ENCODE measurements at places on chromosomes 13 and 19.

GRCh38 chr19:31340042-31341025 is 8.9 kb downstream of the TSHZ3 start:
- DNase-seq: no peak

- no peak for DNase-seq
These were observed 7.9 kb upstream of the F10 start for GRCh38 chr13:113114511-113115362.

DNA sequence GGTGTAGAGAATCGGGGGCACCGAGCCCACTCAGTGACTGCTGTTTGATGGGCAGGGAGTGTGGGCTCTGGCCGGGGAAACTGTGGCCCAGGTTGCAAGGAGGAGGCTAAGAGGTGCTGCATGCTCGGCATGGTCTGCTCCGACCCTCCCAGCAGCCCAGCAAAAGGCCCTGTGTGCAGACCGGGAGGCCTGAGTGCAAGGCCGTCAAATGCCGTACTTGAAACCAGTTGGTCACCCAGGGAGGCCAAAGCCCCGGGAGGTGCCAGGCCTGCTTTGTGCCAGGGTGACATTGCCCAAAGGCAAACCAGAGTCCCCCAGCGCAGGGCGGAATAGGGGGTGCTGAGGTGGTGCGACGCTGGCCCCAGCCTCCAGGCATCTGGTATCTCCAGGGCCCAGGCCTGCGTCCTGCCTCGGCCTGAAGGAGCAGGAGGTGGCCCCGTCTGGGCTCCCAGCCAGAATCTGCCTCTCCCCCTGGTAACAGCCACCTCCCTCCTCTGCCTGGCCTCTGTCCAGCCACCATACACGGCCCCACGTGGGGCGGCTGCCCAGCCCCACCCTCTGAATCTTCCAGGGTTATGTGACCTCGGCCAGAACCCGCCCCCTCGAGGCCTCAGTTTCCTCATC is 4.0 kb downstream of the PIK3R2 start:
- DNase-seq: no peak

GRCh38 chr19:44808463-44809371 is at the start of gene BCAM:
Gene BCAM, plus strand, starts transcription at chr19:44809103. Its CDS starts 22 bp downstream, at chr19:44809125.
- DNase-seq: no peak

- no peak for DNase-seq
These were observed 30.4 kb downstream of the RB1 start for GRCh38 chr13:48333976-48334375.

DNA sequence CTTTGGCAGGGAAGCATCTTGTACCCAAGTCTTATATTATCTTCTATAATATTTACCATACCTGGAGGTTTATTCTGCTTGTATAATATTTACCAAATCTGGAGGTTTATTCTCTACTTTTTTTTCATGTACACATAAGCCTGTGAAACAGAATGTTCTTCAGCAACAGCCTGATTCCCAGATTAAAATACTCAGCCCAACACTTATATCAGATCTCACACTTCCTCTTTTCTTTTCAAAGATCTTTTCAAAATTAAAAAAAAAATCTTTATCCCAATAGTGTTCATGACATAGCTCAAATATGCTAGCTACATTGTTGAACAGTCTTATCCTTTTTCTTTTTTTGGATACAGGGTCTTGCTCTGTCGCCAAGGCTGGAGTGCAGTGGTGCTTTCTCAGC is 300.7 kb downstream of the LMO7 start:
- DNase-seq: no peak

- DNase-seq: no peak
These were observed 14.8 kb downstream of the AXL start for GRCh38 chr19:41233748-41234240.

DNA sequence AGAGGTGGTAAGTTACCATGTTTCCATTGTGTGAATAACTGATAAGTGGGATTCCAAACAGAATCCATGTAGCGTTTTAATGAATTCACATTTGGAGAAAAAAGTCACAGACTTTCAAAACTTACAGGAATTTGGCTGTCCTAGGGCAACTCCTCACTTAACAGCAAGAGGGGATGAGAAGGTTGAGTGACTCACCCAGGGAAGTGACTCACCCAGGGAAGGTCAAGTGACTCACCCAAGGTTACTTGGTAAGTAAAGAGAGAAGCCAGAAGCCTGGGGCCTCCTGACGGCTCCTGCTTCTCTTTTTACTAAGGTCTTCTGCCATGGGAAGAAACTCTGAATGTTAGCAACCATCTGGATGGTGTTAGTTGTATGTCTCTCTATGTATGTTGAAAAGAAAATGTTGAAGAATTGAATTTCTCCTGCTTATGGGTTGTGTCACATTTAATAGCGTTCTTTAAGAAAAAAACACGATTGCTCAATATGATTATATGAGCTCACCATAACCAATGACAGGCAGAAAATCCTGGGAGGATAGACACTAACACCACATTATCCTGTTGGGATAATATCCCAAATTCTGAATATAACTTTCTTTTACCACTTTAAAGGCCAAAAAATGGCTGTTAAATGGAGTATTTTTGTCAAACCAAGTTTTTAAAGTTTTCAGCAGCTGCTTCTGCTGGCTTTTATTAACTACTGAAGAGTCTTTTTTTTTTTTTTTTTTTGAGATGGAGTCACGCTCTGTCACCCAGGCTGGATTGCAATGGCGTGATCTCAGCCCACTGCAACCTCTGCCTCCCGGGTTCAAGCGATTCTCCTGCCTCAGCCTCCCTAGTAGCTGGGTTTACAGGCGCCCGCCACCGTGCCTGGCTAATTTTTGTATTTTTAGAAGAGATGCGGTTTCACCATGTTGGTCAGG is 195.6 kb downstream of the GGACT start:
- peak; percentile 62 for DNase-seq

Measured in activated naive CD8-positive, alpha-beta T cell treated with anti-CD3 and anti-CD28 coated beads for 36 hours (primary cell).